Activated CD4-positive, alpha-beta T cell treated with anti-CD3 and anti-CD28 coated beads, Interleukin-2, amount 10 ng/mL, durations not matched to agents 7 days and 5 days (primary cell): ENCODE measurements at places on chromosomes 7 and 10. TPM values are rescaled to one million over a fixed set of nuclear protein-coding genes. Genes with fewer than 3 reads are reported as not detected.

DNA sequence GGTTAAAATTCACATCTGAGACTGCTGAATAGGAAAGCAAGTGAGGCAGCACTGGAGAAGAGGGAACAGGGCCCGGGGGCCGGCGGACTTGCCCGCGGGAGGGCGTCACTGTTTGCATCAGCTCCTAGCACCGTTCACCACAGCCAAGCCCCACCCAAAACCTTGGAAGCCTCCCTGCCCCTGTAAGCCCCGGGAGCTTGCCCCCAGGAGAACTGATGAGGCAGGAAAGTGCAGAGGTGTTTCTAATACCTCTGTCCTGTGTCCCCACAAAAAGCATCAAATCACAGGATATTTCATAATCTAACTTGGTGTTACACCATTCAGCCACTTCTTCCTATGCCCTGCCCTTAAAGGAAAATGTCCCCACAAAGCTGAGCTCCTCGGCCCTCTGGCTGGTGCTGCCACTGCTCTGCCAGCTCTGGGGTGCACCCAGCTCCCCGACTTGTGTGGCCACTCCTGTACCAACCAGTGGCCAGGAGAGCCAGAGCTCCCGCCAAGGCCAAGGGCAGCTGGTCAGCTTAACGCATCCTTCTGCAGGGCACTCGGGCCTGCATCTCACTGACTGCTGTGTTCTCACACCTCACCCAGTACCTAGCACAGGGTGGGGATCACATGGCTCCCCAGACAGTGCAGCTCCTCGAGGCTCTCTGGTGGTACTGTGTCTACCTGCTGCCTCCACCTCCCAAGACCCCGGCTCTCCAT lies 47.3 kb upstream of the CNPY1 start:
- no peak overlapping the region for H3K4me3 ChIP-seq
- no peak for DNase-seq
- peaks cover 10% of the 10 kb centered on the region for H3K27me3 ChIP-seq
- H3K36me3 ChIP-seq = no peaks in the 10 kb centered on the region

DNA sequence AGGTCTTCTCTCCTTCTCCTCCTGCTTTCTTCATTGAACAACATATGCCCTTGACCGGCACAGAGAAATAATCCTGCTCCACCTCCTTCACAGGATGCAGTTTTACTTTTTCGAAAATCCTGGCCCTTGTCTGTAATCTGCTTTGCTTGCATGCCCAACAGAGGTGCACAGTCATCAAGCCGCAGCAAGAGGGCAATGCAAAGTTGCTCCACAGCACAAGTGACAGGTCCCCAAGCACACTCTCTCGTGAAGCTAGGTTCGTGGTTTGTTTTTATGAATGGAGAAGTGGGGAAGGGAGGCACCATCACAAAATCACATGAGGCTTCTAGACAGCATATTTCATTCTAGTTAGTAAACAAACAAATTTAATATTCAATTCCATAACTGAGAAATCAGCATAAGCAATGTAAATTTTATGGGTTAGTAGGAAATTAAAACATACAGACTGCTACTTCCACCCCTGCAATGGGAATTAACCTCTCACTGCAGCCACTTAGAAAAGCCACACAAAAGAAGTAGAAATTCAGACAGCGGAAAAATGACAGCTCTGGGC lies 178.8 kb downstream of the TPK1 start:
- H3K4me1 ChIP-seq = peaks cover 4% of the 10 kb centered on the region
- no peak overlapping the region for H3K4me3 ChIP-seq
- no peak overlapping the region for H3K27ac ChIP-seq

Gene AGMO
- total RNA-seq = not detected

DNA sequence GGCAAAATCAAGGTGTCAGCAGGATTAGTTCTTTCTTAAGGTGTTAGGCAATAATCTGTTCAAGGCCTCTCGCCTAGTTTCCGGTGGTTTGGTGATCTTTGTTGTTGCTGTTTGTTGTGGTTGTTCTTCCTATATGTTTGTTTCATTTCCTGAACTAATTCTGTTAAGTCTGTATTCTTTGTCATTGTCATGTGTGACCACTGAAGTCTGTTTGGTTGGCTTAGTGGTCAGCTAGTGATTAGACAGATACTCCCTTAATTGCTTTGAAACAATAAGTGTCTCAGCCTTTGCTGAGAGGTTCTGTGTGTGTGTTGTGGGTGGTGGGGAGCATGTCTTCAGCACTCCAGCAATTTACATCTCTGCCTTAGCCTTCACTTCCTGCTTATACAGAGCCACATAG lies 46.0 kb downstream of the ABCC2 start:
- peaks cover 12% of the 10 kb centered on the region for H3K4me1 ChIP-seq
- no peak overlapping the region for H3K4me3 ChIP-seq
- H3K27me3 ChIP-seq = peaks cover 2% of the 10 kb centered on the region
- DNase-seq = peak; percentile 12

- no peak overlapping the region for H3K4me3 ChIP-seq
- H3K36me3 ChIP-seq = no peaks in the 10 kb centered on the region
- DNase-seq = no peak
- no peaks in the 10 kb centered on the region for H3K4me1 ChIP-seq
- H3K27me3 ChIP-seq = no peaks in the 10 kb centered on the region
These were observed 40.3 kb upstream of the KAT6B start for GRCh38 chr10:74786126-74786525.

DNA sequence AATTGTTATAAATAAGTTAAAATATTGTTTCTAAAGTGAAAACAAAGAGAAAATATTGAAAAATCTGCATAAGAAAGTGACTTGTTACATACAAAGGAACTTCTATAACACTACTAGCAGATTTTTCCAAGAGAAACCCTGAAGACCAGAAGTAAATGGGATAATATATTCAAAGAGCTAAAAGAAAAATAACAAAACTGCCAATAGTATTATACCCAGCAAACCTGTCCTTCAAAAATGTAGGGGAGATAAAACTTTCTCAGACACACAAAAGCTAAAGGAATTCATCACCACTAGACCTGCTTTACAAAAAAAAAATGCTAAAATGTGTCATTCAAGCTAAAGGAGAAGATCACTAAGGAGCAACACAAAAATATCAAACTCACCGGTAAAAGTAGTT lies 17.0 kb downstream of the CADPS2 start:
- no peak overlapping the region for H3K27ac ChIP-seq
- no peaks in the 10 kb centered on the region for H3K27me3 ChIP-seq
- H3K4me3 ChIP-seq = no peak overlapping the region
- no peaks in the 10 kb centered on the region for H3K4me1 ChIP-seq
- H3K36me3 ChIP-seq = no peaks in the 10 kb centered on the region
- DNase-seq = no peak

Gene GSTO2
- 1.3 TPM for total RNA-seq

DNA sequence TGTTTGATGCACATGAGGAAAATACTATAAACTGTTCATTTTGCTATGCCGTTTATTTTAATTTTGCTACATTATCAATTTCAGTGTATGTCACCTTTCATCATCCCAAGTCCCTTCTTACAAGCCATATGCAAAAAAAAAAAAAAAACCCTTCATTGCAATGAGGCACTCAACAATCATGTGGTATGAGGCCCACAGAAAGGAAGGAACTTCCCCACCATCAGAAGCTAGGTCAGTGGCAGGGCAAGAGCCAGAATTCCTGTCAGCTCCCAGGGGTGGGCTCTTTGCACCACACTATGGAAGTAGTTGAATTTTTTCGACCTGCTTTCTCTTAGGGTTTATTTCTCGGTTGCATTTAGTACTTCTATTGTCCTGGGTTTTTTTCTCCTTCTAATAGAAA lies 75.4 kb downstream of the NOC3L start:
- no peak overlapping the region for H3K4me3 ChIP-seq
- DNase-seq = no peak
- peaks cover 38% of the 10 kb centered on the region for H3K27me3 ChIP-seq

Gene TSPAN12
- total RNA-seq = not detected

DNA sequence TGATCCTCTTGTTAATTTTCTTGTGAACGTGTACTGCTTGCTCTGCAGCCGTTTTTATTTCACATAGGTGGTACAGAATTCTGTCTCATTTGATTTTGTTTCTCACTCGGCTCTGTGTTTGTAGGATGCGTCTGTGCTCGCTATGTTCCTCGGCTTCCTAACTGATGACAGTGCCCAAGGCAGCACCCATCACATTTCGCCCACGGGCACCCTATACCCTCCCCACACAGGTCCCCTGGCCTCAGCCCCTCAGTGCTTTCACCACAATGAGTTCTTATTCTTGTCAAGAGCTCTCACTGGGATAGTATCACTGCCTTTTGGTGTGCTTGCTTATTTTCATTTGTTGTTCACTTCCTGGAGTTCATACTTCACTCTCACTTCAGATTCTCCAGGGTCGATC lies 28.1 kb downstream of the UCMA start:
- H3K27me3 ChIP-seq = no peaks in the 10 kb centered on the region
- no peak overlapping the region for H3K27ac ChIP-seq
- peaks cover 35% of the 10 kb centered on the region for H3K36me3 ChIP-seq
- no peak overlapping the region for H3K4me3 ChIP-seq
- no peaks in the 10 kb centered on the region for H3K4me1 ChIP-seq

Gene LDB3
- 0.05 TPM for total RNA-seq

GRCh38 chr10:101959346-101959916 lies 96.5 kb downstream of the ARMH3 start:
- no peak overlapping the region for H3K27ac ChIP-seq
- peaks cover 31% of the 10 kb centered on the region for H3K36me3 ChIP-seq
- no peak for DNase-seq
- H3K4me1 ChIP-seq = no peaks in the 10 kb centered on the region
- no peak overlapping the region for H3K4me3 ChIP-seq
- H3K27me3 ChIP-seq = no peaks in the 10 kb centered on the region

DNA sequence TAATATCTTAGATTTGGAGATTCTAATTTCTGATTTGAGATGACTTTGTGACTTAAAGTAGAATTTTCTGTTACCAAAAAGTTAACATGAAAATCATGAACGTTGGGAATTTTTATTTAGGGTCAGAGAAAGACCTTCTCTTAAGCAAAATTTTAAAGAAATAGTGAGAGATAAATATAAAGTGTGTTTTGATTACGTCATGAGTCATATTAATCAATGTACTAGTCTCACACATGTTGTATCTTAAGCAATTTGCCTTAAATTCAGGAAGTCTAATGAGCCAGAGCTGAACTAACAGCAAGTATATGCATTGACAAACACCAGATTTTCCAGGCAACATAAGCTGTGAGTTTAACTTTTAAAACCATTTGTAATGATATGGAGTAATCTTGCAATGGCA lies 765.5 kb upstream of the SORCS1 start:
- DNase-seq = no peak
- H3K27ac ChIP-seq = no peak overlapping the region
- no peaks in the 10 kb centered on the region for H3K36me3 ChIP-seq
- H3K27me3 ChIP-seq = no peaks in the 10 kb centered on the region

DNA sequence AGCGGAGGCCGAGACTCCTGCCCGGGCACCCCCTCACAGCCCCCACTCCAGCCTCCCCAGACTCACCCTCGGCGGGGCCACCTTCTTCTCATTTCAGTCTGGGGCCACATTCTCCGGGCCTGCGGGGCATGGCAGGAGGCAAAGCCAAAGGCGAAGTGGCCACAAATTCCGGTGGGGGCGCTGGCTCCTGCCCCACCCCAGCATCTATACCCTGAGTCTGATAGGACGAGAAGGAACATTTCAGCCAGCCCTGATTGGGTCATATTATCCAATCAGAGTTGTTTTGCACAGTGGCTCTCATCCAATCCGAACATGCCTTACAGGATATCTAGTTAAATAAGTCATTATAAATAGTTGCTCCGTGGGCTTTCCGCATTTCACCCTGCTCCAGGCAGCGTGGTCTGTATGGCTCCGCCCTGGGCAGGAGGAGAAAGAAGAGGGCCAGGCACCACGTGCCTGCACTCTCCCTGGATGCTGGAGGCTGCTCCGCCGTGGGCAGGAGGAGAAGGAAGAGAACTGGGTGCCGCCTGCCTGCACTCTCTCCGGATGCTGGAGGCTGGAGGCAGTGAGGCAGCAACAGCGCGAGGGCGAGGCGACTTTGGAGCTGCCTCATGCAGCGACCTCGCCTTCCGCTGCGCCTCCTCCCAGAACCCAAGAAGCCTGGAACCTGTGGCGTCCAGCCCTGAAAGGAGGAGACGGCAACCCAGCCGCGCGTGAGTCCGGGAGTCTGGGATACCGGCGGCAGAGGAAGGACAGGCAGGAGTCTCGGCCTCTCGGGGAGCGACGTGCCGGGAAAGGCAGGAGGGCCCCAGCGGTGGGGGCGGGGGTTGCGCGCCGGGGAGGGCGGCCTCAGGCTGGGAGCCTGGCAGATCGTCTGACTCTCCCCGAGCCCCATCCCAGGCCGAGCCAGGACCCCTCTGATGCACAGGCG lies 162.9 kb downstream of the ZNF33B start:
- DNase-seq = no peak
- H3K4me3 ChIP-seq = no peak overlapping the region
- H3K27ac ChIP-seq = no peak overlapping the region
- peaks cover 6% of the 10 kb centered on the region for H3K4me1 ChIP-seq

DNA sequence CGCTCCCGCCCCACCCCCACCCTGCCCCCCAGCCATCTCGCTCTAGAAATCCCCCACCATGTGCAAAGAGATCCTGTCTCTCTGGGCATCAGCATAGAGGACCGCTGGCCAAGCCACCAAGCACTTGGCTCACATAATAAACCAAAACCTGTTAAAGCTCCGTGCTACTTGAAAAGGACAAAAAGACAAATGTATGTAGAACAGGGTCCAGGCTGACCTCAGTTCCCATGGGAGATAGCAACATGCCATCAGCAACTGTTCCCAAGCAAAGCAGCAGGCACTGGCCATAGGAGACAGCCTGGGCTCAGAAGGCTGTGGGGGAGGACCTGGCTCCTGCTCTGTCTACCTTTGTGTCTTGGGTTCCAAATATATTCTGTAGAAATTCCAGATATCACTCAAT lies 38.4 kb upstream of the GDF10 start:
- peaks cover 87% of the 10 kb centered on the region for H3K4me1 ChIP-seq
- peak overlapping the region; percentile 94 for H3K27ac ChIP-seq
- DNase-seq = no peak
- H3K27me3 ChIP-seq = no peaks in the 10 kb centered on the region
- no peak overlapping the region for H3K4me3 ChIP-seq
- peaks cover 29% of the 10 kb centered on the region for H3K36me3 ChIP-seq
